ENCODE measurements at places on chromosomes 6 and 20.

GRCh38 chr6:5737460-5737859, 269.3 kb downstream of the NRN1 start:
- DNase-seq, result no peak

DNA sequence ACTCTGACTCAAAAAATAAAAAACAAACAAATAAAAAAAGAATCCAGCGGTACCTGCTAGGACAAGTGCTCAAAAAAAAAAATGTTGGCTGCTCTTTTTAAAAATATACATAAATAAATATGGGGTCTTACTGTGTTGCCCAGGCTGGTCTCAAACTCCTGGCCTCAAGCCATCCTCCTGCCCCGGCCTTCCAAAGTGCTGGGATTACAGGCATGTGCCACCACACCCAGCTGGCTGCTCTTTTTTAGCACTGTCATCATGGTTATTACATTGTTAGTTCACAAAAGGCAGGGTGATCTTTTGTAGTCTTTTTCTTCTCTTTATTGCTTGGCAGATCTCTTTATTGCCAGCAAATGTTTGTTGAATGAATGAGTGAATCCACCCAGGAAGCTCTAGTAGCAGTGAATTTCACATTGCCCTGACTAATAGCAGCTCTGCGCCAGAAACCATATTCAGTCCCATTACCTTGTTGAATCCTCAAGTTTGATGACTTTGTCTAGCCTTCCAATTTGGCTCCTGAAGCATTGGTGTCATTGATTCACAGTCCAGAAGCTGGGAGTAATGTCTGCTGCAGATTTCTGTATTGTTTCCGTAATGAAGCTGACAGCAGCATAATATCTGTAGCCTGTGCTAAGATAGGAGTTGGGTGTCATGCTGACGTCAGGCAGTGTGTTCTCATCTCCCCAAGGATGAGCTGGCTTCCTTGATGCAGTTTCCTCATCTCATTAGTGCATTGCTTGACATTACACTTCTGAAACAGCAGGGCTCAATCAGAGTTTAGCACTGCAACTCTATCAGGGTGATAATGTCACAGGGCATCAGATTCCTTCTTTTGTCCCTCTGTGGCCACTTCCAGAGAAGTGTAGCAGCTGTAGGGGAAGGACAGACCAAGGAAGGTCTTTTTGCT, 84.9 kb upstream of the TGM3 start:
- peak; percentile 38 for DNase-seq

DNA sequence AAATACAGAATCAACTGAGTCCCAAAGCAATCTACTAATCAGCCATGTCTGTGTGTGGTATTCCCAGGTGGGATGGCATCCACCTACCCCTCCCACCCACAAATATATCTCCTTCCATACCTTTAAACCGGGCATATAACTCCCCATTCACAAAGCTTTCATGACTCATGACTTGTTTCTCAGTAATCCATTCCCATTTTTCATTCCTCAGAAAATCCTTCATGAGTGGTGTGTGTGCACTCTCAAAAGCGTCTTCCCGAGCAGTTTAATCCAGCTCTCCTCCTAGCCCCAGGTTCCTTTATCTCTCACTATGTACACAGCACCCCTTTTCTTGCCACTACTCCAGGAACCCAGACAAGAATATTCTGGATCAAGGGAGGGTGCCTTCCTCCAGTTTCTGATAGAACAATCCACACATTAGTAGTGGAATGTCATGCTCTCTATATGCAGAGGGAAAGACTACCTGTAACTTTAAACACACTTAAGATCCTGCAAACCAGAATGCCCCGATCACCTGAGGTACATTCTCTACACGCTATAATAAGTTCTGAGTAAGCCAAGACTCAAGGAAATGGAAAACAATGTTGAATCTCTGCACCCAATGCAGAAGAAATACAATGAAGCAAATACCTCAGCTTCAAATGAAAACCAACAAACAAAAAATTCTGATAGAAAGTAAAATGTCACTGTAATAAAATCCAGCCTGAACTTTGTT, 55.7 kb upstream of the IPCEF1 start:
- no peak for DNase-seq

GRCh38 chr6:161265975-161266374, 7.9 kb downstream of the AGPAT4 start:
- no peak for DNase-seq

DNA sequence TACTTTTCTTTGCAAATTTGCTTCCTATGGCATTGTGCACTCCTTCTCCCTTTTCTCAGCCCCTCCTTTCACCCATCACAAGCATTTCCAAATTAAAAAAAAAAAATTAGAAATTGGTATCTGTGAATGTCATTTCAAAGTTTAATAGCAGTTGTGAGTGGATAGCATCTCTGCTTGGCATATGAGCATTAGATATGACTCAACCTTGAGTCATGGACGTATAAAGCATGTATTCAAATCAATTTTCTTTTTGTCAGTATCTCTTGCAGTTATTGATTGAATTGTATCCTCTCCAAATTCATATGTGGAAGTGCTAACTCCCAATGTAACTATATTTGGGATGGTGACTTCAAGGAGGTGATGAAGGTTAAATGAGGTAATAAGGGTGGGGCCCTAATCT, 60.1 kb upstream of the MAP3K7 start:
- no peak for DNase-seq

- no peak for DNase-seq
Observed at GRCh38 chr6:130396722-130397121, 30.9 kb downstream of the TMEM200A start.

DNA sequence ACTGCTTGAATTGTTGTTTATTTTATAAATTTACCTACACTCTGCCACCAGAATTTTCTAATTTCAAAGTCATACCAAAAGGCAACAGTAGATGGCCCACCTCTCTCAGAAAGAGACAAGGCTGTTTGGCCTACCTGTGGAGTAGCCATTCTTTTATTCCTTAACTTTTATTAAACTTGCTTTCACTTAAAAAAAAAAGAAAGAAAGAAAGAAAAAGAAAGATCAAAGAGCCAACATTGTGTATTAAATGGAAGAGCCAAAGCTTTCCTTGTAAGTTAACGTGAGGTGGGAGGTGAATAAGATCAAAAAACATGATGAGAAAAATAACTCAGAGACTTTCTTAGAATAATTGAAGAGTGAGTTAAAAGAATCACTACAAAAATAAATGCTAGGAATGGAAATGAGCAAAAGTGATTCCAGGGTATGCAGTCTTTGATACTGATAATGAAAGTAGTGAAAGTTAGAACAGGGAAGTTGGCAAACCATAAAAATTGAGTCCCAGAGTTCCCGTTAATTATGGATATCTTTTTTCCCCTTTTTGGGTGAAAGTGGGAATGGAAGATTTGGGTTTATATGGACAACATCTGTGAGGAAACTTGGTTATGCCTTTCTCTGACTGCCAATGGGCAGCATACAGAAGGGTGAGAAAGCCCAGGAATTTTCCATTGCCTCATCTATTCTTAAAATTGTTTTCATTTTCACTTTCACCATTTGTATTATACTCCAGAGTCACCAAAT, 35.9 kb upstream of the MYB start:
- no peak for DNase-seq

DNA sequence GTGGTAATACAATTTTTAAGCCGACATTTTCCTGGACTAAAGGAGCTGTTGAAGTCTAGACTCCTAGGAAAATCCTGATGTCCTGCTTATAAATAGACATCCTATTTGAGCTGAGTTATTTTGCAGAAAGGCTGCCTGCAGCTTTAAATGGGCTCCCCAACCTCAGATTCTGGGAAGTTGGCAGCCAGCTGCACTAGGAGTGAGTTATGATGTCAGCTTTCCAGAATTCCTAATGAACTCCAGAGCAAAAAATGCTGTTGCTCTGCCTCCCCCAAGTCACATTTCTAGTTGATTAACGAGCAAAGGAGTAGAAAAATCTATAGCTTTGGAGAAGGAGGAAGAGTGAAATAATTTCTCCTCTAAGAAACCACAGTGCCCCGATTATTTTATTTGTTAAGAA, 346.3 kb upstream of the SULF2 start:
- DNase-seq, result peak; percentile 93

DNA sequence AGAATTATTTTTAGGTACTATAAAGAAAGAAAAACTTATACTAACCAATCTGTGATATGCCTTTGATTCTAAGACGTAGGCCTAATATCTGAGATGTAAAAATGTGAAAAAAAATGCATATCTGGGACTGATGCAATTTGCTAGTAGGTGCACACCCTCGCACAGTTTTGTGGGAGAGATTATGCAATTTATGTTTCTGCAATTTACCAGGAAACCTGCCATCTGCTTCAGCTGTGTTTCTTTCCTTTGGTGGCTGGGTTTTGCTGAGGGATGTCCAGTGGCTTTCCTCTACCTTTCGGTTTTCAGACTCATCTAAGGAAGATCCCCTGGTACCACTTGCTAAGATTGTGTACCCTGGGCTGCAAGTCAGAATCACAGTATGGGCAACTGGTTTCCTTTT, 186.9 kb downstream of the ZFP64 start:
- DNase-seq, result peak; percentile 66

- peak; percentile 97 for DNase-seq
Observed at GRCh38 chr6:146913842-146914488, 290.3 kb upstream of the STXBP5 start.

DNA sequence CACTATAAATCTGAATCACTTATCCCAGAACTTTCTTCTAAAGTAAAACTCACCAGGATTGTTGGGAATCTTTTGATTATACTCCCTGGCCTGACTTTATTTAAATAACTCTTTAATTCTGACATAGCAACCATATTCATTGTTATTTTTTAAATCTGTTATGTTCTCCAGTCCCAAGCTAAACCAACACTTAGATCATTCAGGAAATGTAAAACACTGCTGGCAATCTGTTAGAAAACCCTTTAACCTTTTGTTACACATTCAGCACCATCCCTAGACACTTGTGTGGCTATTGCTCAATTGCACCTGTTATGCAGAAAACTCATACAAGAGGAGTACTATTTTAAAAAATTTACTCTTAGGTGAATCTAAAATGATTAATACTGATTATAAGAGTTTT, 101.8 kb upstream of the NHSL1 start:
- no peak for DNase-seq

DNA sequence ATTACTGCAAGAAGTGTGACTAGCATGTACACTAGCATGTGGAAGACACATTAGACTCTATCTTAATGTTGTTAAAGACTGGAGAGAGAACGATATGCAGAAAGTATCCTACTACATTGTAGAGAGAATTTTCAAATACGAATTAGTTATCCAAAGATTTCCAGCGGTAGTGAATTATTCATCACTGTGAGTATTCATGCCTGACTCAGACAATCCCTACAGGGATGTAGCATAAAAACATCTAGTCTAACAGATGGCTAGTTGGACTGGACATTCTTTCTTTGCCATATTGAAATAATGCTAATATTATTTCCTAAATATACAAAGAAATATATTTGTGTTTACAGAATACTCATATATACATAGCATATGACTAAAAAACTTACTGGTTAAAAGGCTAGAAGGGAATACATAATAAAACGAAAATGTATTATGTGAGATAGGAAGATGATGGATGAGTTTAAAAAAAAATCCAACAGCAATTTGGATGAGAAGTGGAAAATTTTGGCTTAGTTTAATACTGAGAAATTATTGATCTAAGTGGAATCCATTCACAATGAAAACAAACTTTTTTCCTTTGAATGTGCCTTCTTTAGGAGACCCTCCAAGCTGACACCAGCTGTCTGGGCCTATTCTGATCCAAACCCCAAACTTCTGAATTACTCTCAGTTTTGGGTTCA, 580.7 kb downstream of the RFPL4B start:
- DNase-seq, result no peak

DNA sequence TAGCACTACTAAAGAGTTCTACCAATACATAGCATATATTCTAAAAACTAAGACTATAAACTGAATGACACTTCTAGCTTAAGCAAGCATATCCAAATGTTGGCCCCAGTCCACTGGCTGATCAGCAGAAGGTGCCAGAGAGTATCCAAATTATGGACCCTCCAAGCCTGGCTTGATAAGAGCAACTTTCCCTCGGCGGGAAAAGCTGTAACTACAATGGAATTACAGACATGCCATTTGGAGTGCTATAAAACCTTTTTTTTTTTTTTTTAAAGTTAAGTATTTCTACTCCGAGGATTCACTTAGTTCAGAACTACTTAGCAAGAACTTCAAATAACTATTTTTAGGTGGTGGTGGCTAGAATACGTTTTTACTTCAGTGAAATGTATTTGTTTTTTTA, 94.6 kb downstream of the EPB41L2 start:
- no peak for DNase-seq

DNA sequence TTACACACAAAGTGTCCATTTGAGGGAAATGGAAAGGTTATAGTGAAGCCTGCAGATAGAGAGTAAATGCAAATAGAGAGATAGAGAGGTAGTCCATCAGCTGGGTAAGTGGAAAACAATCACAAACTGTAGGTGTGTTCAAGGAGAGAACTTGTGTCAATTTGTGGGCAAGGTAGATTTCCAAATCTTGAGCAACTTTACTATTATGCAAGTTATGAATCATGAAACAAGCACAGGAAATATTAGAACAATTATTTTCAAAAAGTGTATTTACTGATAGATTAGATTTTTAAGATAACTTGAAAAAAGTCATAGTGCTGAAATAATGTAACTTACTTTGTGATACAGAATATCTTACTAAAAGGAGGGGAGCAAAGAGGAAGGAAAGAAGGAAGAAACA, 792.9 kb downstream of the EYS start:
- no peak for DNase-seq

- peak; percentile 86 for DNase-seq
Observed at GRCh38 chr20:4573564-4574355, 147.9 kb upstream of the PRND start.

DNA sequence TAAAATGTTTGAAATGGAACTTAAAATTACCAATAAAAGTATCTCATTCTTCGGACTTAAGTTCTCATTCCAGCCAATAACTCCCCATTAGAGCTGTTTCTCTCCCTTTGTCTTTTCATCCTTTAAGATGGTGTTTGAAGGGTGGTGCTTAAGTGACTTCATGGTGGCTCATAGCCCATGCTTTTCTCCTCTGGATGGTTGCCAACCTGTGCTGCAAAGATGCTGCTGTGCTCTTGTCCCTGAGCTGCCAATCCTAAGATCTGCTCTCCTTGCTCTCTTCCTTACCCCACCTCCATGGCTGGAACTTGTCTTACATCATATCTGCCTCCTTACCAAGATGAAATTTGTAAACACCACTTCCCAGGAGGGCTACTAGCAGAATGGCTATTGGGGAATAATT, 31.6 kb upstream of the PNRC1 start:
- DNase-seq, result peak; percentile 18

GRCh38 chr6:6841571-6841970, 253.1 kb downstream of the LY86 start:
- DNase-seq, result no peak

DNA sequence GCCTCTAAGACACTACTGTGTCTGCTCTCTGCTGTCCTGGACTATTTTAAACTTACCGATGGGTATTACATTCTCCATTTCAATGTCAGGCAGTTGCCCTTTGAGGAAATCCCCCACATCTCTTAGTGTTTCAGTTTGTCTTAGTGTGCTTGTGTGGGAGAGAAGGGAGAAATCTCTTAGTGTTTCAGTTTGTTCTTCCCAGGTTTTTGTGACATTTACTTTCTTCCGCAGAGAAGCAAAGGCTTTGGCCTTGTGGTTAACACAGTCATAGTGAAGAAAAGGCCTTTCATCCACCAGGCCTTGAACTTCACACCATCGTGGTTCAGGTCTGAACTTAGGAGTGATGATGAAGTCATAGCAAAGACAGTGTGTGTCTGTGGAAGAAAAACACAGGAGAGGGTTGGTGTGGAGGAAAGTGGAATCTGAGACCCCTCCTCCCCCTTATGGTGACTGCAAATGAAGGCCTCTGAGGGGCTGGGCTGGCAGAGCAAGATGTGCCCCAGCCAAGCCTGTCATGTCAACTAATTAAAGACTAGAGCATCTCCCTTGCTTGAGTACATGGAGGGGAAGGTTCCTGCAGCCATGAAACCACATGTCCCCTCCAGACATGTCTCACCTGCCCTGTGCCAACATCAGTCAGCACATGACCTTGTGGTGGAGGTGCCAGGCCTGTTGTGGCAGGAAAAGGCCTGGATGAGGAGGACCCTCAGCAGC, 23.9 kb downstream of the RAET1L start:
- DNase-seq, result no peak

All from fibroblast of skin of left quadriceps (primary cell).